Progenitor cell of endocrine pancreas (in vitro differentiated cells): ENCODE measurements at places on chromosomes 4 and X. TPM values are rescaled to one million over a fixed set of nuclear protein-coding genes. Genes with fewer than 3 reads are reported as not detected.

Gene CCDC149
- total RNA-seq: 13.2 and 14.1 TPM in 2 replicates

Gene PCDH7
- 9.9 and 17.2 TPM in 2 replicates for total RNA-seq

Gene CXorf51B
- not detected in 2 replicates for total RNA-seq

Gene MAGED4B
- total RNA-seq: 197 and 201 TPM in 2 replicates

- no peak for DNase-seq
These were observed 114.4 kb downstream of the SH3KBP1 start for GRCh38 chrX:19772822-19773628.

DNA sequence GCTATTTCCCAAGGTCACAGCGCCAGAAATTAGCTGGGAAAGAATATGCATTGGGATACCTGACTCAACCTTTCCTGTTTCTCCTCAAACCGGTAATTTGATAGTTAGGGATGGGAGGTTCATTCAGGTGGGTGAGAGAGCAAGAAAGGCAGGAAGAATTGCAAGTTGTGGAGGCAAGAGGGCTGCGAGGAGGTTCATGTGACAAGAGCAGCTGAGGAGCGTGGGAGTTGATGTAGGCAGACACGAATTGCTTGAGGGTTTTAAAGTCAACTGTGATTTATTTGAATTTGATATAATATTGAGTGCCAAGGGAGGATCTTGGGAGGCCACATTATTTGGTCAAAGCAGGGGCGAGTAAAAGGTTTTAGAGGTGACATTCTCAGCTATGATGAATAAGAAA is 329.0 kb downstream of the STIM2 start:
- DNase-seq: no peak

GRCh38 chrX:118974088-118974907 is at the start of gene LONRF3:
LONRF3 (plus strand) TSS chrX:118974618; CDS start chrX:118974781, 163 bp downstream.
- no peak for DNase-seq

DNA sequence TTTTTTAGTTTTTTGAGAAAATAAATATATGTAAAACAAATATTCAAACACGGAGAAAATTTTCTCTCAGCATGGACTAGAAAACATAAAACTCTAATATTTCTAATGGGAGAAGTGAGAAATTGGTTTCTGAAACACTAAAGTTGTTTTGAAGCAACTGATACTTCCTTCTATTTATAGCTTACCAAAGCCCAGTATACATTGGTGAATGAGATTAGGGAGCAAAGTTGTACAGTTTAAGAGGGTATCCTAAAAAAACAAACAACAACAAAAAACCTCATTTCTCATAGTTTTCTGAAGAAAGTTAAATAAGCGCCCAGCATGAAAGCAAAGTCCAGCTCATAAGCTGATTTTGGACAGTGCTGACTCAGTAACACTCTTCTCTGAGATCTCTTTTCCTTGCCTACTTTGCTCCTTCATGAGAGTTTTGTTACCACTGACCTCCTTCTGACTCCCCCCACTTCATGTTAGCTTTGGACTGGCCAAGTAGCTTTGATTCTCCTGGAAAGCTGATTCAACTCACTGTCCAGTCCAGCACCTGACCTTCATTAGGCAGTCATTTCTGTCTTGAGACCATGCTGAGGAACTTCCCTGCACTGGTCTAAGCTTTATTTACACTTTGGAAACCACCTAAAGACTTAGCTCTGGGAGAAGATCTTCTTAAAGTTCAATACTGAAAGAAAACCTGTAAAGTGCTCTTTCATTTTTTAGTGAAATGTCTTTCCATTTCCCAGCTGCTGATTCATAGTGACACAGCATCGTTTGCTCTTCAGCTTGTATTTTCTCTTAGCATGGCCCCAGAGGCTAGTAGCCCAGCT is 21.8 kb upstream of the P2RY10 start:
- DNase-seq: no peak

DNA sequence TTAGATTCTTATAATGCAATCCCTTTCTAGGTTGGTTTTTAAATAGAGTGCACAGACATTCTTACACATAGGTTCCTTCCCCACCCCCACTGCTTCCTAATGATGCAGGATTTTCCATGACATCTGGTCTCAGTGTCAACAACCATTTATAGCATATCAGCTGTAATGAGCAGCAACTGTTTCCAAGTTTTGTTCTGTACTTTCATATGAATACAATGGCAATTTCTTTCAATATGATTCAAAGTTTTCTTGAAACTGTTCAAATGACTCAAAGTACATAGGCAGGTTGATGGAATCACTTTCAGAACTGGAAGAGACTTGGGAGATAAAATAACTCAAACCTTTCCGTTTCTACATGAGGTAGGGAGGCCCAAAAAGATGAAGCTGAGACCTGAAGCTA is 220.7 kb downstream of the CAMK2D start:
- no peak for DNase-seq

GRCh38 chr4:181619651-181620050 is 623.6 kb upstream of the TENM3 start:
- no peak for DNase-seq

DNA sequence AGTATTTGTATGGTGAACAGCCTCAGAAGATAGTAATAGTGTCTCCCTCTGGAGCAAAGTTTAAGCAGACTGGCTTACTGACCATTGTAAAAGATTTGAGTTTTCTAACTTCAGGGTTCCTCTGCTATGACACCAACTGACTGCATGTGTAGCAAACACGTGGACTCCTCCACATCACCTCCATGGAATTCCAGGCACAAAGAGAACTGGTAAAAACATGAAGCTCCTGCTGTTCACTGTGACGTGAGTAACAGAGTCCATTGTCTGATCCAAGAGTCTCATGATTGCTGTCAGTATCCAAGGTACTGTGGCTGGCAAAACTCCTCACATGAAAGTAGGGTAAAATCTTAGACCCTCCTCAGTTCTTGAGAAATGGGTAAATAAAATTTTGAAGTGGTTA is 107.6 kb upstream of the FAM9B start:
- no peak for DNase-seq

DNA sequence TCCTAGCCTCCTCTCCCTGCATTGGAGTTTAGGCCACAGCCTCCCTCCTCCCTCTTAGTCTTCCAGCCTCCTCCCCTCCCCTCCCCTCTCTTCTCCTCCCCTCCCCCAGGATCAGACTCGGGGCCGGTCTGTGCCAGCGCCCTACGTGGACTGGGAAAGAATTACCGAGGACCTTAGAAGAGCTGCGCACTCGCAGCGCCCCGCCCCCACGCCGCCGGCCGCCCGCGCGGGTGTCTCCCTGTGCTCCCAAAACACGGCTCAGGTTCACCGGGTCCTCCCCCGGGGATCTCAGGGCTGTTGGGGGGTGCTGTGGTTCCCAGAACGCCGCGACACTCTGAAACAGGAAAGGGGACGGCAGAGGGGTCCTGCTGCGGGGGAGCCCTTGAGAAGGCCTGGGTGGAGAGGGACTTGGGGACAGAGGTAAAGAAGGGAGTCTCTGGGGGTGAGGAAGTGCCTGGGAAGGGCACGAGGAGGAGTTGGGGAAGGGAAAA is 122.3 kb upstream of the TBL1X start:
- DNase-seq: peak; percentile 38

DNA sequence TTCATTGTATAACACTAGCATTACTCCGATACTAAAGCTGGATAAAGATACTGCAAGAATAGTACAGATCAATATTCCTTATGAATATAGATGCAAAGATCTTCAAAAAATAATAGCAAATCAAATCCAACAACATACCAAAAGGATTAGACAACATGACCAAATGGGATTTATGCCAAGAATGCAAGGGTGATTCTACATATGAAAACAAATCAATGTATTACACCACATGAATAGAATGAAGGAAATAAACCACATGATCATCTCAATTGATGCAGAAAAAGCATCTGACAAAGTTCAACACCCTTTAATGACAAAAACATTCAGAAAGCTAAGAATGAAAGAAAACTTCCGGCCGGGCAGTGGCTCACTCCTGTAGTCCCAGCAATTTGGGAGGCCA is 42.8 kb downstream of the CUL4B start:
- DNase-seq: no peak
